ELR (cell line): ENCODE measurements at places on chromosomes 5 and 9.
A peak's percentile ranks its signal among the peaks of the same experiment; 100 is the strongest.

DNA sequence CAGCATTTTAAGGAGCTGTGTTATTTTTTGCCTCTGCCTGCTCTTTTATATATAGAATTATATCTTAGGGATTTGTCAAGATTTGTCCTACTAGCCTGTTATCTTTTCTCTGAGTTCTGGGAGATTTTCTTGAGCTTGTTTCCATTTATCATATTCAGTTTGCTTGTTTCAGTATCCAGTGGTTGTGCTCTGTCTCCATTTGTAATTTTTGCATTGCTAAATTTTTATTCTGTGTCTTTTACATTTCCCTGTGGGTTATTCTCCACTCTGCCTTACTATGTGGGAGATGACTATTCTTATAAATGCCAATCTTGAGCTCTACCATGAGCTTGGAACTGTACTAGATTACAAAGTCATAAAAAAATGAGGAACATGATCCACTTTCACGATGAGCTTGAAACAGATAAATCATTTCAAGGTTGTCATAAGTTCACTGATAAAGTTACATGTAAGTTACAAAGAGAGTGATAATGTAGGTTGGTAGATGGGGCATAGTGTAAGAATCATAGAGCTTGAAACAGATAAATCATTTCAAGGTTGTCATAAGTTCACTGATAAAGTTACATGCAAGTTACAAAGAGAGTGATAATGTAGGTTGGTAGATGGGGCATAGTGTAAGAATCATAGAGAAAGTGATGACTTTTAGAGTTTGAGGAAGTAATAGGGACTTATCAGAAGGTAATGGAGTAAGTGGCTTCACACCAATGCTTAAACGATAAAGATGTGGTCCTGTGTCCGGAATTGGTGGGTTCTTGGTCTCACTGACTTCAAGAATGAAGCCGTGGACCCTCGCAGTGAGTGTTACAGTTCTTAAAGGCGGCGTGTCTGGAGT, 287.3 kb downstream of the ADGRV1 start:
- no peak for DNase-seq

GRCh38 chr5:140795259-140795641, 598 bp downstream of the PCDHA2 start:
- DNase-seq, result peak; percentile 18

GRCh38 chr5:1385395-1386273, 40.7 kb upstream of the CLPTM1L start:
- DNase-seq, result peak; percentile 48

- DNase-seq, result no peak
These were observed 85.2 kb downstream of the AUH start for GRCh38 chr9:91276513-91276912.

DNA sequence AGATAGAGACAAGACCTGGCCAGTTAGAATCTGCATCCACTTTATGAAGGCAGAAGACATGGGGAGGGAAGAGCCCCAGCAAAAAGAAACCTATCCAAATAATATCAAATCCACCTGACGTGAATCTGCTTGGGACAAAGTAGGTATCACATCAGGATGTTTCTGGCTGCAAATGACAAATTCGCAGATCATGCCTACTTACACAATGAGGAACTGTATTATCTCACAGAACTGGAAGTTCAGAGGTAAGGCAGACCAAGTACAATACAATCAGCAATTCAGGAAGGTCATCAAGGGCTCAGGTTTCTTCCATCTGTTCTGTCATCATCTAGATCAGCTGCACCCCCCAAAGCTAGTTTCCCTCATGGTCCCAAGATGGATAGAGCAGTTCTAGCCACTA, 13.2 kb upstream of the NR4A3 start:
- DNase-seq, result no peak

DNA sequence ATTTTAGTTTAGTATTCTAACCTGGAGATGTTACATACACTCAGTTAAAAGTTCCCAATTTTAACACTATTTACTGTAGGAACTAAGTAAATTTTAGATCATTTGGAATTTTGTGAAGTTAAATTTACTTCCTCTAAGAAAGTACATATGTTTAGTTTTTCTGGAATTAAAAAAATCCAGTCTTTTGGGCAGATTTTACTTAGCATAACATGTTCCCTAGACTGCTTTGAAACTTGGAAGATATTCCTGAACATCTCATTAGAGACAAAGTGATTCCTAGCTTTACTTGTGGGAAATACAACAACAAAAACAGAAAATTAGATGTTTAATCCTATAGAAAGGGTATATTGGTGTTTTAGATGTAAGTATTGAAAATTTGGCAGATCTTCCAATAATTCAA, 930.0 kb upstream of the PTPRD start:
- no peak for DNase-seq

- peak; percentile 32 for DNase-seq
These were observed 449 bp upstream of the PCSK5 start for GRCh38 chr9:75889977-75890471.

DNA sequence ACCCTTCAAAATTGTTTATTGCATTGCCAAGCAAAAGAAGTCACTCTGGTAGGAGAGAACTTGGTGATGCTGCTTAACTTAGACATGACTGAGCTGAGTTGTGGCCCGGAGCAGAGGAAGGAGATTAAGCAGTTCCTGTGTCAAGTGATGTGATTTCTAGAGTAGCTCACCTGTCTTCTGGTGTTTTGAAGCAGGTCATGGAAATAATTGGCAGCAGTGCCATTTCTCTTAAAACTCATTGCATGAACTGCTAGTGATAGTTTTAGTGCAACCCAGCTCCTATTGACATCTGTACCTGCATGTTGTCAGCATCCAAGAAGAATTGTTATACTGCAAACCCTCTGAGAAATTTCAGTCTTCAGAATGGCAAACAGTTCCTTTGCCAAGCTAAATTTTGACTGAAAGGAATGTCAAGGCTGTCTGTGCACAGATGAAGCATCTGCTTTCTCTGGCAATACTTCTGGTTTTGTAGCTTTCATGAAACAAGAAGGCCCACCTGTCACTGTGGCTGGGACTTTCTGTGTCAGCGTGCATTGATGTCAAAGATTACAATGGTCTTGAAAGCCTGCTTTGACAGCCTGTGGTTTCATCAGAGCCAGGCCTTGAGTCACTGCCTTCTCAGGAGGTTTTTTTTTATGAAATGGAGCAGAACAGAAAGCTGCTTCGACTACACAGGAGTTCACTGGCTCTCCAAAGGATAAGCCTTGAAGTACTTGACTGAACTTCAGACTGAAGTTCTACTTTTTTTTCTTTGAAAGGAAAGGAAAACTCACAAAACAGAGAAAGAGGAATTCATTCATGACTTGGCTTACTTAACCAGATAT, 90.6 kb downstream of the RALGPS1 start:
- DNase-seq, result peak; percentile 6

- peak; percentile 53 for DNase-seq
These were observed 23.6 kb downstream of the SCAI start for GRCh38 chr9:125119643-125120286.

- peak; percentile 39 for DNase-seq
These were observed 126.5 kb downstream of the MRPS30 start for GRCh38 chr5:44935262-44935661.

DNA sequence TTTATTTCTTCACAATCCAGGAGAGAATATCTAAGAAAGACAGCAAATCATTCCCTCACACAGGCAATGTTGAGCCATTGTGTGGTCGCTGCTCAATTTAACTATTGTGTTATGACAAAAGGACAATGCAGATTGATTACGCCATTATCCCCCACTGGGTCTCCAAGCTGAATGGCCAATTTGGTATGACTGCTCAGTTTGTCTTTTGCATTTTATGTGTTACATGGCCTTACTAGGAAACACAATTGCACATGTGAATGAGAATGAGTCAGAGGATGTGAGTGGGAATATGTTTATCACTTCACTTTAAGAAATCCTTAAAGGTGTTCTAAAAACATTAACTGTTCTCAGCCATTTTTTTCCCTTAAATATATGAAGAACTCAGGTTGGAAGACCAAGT, 108.3 kb downstream of the FAM174A start:
- peak; percentile 49 for DNase-seq

DNA sequence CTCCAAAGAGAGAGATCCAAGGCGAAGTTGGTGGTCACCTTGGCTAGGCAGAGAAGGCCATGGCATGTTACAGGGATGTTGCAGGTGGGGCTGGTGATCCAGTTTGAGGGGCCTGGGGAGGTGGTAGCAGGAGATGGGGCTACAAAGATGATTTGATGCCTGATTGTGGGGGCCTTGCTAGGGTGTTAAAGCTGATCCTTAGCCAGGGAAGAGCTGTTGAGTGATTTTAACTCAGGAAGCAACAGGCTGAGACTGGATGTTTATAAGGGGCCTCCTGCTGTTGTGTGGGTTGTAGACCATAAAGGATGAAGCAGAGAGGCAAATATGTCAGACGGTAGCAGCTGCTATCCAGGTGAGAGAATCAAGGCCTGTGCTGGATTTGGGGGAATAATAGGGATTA, 19.0 kb upstream of the SMAD5 start:
- DNase-seq, result no peak

GRCh38 chr9:78821126-78821822, 524.3 kb downstream of the PSAT1 start:
- peak; percentile 67 for DNase-seq

DNA sequence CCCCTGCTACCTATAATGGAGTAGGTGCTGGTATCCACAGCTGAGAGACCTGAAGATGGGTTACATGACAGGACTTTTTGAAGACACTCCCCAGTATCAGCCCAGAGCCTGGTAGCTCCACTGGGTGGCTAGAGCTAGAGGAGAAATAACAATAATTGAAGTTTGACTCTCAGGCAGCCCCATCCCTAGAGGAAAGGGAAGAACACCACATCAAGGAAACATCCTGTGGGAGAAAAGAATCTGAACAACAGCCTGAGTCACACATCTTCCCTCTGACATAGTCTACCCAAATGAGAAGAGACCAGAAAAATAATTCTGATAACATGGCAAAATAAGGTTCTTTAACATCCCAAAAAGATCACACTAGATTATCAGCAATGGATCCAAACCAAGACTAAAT, 432.1 kb downstream of the CDH18 start:
- DNase-seq, result peak; percentile 17

DNA sequence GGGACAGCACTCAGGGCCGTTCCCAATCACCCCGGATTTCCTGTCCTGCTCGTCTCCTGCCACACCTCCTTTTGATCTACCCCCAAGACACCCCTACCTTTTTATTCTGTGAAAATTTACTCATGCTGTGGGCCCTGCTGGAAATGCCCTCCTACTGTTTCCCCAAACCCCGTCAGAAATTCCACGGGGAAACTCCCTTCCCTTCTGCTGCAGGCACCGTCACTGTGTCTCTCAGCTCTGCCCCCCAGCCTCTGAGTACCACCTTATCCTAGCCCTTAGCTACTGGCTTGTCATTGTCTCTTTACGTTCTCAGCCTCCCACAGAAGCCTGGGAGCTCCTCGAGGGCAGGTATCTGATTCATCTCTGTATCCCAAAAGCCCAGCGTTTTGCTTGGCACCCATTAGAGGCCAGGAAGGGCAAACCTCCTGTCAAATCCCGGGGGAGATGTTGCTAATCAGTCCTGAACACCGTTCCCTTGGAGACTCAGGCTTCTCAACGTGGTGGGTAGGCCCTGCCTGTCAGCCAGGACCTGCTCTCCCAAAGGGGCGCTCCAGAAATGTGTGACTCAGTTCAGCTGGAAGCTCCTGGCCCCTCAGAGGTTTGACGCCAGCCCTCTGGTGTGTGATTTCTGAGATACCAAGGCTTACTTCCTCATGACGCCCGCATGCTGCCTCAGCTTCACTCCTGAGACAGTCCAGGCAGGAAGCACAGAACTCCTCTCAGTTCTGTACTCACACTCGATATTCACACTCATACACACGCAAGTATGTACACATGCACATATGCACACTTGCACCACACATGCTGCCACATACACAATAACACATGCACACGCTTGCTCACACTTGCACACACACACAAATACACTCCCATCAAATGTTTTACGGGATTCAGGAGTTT, 50.7 kb upstream of the GRHPR start:
- peak; percentile 38 for DNase-seq

DNA sequence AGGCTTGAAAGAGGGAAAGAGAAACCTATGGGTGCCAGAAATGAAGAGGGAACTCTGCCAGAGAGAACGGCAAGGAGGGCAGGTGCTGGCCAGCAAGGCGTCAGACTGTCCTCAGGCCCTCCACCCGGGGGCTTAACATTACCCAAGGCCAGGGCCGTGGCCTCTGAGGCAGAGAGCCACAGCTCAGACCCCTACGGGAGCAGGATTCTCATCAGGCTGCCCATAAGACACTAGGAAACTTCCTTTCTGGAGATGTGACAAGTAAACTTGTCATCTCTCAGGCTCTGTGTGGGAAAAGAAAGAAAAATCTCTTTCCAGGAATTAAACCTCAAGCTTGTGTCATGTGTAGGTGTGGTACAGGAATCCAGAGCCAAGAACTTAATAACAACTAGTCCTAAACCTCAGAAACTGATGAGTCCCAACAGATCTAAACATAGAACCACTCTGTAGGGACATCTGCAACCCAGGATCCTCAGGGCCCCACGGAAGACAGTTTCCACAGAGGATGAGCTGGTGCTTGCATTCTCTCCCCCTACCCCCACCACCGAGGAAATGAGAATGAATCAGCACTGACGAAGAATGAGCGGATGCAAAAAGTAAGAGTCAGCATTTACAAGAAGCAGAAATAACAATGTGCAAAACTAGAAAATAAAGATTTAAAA, 74.3 kb downstream of the DCP2 start:
- peak; percentile 78 for DNase-seq

- DNase-seq, result peak; percentile 43
These were observed 296.5 kb downstream of the MAST4 start for GRCh38 chr5:66892716-66893115.

DNA sequence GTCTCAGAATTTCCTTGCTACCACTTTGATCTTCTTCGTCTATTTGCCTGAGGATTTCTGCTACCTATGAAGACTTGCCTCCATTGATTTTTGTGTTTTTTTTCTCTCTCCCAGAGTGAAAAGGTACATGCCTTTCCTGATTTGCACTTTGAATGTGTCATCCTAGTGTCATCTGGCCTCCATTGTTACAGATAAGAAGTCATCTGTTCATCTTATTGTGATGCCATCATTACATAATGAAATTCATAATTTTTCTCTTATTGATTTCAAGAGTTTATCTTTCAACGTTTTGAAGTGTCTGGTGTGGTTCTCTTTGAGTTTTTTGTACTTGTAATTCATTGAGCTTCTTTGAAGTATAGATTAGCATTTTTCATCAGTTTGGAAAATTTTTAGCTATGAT, 144.8 kb downstream of the SH3GL2 start:
- no peak for DNase-seq

- no peak for DNase-seq
These were observed 4.6 kb downstream of the FLT4 start for GRCh38 chr5:180644825-180645273.

- peak; percentile 31 for DNase-seq
These were observed 147.0 kb downstream of the DCP2 start for GRCh38 chr5:113123618-113124017.

DNA sequence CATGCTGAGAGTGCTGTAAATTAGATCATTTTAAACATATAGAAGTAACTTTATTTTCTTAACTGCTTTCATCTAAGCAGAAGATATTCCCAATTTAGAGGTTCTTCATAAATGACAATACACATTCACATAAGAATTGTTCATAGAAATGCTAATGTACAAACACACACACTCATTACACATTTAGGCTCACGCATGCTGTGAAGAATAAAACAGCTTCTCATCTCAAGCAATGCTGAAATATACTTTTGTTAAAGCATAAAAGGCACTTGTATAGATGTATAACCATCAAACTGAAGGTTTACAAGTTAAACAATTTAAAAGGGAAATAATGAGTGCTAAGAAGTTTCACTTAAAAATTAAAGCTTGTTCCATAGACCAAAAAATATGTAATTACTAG, 18.1 kb upstream of the FTMT start:
- DNase-seq, result no peak

GRCh38 chr5:76972689-76973088, 19.8 kb downstream of the CRHBP start:
- no peak for DNase-seq
